ENCODE measurements at places on chromosomes 5 and 9.

DNA sequence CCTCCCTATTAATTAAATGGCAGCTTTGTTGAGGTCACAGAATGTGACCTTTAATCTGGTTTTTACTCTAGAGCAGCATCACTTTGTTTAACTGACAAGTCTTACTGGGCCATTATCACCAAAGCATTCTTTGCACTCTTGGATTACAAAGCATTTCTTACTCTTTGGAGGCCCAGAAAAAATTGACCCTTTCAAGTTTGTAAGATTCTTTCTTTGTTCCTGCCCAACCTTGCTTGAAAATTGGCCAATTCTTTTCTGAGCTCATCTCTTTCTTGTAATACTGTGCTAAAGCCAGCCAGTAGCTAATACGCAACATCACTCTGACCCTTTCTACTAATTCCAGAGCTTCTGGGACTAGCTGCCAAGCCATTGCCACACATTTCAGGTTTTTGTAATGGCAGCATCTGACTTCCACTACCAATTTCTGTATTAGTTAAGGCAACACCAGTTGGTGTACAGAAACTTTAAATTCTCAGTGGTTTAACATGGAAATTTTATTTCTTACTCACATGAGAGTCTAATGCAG is 131.6 kb downstream of the PRDM6 start:
- no peak for DNase-seq

- peak; percentile 46 for DNase-seq
Measured at GRCh38 chr5:133531178-133531577, 81.2 kb downstream of the FSTL4 start.

DNA sequence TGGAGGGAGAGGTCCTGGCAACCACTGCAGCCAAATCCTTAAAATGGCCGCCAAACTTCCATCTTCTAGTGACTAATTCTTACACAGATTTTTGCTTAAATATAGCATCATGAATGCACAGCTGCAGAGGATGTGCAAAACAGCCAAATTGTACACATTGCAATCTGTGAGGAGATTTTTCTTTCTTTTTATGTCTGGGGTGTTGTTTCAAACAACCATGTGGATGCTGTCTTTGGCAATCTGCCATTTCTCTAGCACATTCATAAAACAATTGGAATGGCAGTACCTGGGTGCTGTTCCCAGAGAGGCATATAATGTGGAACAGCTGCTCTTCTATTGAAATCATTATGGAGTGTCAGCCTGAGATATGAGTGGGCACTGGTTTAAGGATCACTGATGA is 1082.9 kb upstream of the SEMA6A start:
- DNase-seq: no peak

DNA sequence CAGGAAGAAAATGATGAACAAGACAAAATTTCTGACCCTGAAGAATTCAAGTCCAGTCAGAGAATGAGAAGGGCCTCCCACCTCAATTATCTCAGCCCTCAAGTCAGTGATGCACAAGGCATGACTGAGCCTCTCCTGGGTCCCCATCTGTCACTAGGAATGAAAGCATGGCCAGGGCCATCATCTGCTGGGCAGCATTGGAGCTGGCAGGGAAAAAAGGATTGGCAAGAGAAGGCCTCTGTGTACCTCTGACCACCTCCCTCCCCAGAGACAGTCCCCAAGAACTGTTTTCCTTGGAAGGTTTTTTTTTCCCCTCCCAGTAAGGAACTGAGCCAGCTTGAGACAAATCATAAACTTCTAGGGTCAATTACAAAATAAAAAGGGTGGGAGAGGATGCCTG is 76.7 kb downstream of the KLHL3 start:
- no peak for DNase-seq

DNA sequence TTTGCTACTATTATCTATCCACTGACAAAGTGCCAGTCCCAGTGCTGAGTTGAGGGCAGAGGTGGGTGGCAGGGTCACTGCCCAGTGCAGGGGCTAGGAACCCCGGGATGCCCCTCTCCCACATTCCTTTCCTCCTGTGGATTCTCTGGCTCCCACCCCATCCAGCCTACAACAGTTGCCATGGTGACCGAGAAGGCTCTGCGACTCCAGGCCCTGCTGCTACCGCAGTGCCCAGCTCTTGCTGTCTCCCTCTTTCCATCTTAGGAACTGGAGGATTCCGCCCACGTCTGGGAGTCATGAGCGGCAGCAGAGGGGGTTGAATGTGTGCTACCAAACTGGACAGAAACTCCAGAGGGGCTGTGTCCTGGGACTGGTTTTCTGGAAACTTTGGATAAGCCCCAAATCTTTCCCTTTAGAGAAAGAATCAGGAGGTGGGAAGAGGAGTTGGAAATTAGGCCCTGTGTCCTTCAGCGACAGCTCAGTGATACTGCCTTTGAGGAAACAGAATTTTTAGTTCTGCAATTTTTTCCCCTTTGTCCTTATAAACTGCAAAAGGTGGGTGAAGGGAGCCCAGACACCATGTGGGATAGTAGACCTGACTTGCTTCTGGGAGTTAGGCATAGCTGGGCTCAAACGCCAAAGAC is 20.7 kb upstream of the C5orf47 start:
- no peak for DNase-seq

GRCh38 chr9:108333530-108333983 is 522.2 kb downstream of the ACTL7B start:
- DNase-seq: no peak

DNA sequence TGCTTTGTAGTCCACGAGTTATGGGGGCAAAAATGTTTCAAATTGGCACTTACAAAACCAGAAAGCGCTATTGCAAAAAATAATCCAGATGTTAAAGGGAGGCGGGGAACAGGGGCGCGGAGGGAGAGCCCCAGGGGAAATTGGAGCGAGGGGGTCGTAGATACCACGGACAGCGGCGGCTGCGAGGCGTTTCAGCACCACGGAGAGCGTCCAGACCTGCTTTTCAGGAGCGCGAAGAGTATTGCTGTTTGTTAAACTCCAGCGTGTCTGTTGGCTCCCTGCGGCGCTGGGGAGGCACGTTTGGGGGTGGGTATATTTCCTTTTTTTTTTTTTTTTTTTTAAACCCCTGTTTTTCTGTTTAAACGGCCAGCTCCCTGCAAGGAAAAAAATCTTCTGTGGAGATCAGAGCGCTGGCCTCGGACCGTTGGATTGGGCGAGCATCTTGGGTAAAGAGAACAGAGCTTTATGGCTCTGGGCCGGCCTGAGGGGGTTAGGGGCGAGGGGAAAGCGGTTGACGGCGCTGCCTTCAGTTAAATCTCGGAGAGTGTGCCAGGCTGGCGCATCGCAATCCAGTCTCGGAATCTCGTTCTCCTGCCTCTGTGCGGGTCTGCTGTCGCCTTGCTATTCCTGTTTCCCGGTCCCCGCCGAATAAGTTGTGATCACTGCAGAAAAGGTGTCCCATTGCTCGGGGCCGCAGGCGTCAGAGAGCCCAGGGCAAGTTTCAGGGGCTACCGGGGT is at the start of gene GLRA1:
Gene GLRA1, minus strand, starts transcription at position 288 of the 738 bp plus-strand sequence. CDS start 302 bp downstream, outside the sequence.
- DNase-seq: peak; percentile 15

DNA sequence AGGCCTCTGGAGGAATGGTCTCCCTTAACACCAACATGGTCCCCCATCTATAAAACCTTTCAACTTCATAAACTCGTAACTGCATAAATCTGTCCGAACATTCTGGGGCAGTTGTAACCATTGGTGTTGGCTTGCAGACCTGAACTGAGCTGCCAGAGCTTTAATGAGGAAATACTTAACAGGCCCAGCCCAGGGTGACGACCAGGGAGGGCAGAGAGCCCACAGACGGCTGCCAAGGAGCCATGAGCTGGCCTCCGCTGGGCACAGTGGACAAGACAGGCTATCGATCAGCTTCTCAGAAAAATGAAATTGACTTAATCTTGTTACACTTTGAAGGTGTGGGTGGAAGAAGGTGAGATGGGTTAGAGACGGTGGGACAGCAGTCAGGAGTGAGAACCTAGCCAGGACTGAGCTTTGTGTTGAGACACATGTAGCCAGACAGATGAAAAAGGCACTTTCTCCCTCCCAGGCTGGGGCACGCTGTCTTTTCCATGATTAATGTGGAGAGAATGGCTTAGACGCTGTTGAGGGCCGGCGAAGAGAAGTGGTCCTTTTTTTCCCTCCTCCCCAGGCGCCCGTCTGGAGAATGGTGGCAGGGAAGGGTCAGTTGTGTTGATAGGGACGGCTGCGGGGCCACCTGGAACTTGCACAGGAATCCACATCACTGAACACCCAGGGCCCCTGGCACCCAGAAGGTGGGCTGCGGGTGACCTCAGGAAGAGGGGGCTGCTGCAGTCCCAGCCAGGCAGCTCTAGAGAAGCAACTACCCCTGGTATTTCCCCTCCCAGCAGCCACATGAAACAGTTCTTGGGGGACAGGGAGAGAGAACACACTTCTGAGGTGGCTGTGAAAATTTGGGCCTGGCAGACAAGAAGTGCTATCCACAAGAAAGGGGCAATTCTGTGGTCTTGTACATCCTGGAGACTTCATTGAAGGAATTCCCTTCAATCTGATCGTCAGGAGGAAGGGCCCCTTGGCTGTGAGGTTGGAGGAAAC is 27.3 kb upstream of the TCOF1 start:
- no peak for DNase-seq

- DNase-seq: no peak
Measured at GRCh38 chr9:27503623-27504022, 20.5 kb upstream of the IFNK start.

GRCh38 chr5:31469886-31470285 is 62.0 kb downstream of the DROSHA start:
- DNase-seq: no peak

DNA sequence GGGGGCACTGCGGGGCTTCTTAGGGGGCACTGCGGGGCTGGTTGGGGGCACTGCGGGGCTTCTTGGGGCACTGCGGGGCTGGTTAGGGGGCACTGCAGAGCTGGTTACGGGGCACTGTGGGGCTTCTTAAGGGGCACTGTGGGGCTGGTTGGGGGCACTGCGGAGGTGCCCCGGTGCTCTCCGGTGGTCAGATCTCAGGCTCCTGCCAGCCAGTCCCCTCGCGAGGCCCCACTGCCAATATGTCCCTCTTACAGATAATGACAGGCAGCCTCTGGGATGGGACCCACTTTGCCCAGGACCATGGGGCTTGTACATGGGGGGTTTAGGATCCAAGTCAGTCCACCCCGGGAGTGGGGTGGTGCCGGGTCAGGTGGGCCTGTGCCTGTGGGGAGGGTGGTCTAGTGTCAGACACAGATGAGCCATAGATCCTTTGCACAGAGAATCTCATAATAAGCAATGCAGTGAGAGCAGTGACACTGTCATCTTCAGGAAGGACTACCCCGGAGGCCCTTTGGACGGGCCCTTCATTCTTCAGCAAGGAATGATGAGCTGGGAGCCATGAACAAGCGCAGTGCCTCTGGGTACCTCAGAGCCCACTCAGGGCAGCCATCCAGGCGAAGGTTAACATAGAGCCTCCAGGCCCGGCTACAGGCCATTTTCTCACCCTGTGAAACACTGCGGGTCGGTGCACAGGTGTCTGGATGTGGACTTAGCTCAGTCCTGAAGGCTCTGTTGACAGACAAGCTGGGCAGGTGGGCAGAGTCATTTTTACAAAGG is 38.2 kb downstream of the COL5A1 start:
- no peak for DNase-seq

- DNase-seq: no peak
Measured at GRCh38 chr9:101094686-101095085, 66.2 kb downstream of the PLPPR1 start.

DNA sequence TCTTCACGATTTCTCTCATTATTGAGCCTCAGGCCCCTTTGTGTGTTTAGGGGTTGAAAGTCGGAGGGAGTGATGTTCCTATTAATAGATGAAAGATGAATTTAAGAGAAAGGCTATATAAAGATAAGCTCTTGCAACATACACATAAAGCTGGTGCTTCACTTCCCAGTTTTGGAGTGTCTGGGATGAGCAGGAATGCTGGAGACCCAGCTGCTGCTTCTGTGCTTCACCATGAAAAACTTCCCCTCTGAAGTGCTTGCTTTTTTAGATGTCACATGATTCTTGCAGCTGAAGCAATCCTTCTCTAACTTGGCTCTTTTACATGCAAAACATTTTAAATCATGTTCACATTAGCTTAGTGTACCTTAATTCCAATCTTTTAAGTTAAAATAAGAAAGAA is 19.7 kb upstream of the SNCAIP start:
- no peak for DNase-seq

DNA sequence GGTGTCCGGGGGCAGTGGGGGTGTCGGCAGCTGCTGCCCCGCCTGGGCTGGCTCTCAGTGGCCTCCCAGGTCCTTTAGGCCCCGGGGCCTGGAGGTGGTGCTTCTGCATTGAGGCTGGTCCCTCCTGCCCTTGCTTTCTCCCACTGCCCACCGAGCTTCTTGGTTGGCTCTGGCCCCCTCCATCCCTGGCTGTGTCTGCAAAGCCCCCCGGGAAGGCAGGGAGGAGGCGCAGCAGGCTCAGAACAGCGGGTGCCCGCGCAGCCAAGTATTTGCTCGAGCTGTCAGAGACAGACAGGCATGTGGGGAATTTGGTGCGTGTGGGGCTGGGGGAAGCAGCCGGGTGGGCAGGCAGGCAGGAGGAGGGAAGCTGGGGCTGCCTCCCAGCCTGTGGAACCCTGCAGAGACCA is 11.5 kb downstream of the CXXC5 start:
- DNase-seq: no peak

DNA sequence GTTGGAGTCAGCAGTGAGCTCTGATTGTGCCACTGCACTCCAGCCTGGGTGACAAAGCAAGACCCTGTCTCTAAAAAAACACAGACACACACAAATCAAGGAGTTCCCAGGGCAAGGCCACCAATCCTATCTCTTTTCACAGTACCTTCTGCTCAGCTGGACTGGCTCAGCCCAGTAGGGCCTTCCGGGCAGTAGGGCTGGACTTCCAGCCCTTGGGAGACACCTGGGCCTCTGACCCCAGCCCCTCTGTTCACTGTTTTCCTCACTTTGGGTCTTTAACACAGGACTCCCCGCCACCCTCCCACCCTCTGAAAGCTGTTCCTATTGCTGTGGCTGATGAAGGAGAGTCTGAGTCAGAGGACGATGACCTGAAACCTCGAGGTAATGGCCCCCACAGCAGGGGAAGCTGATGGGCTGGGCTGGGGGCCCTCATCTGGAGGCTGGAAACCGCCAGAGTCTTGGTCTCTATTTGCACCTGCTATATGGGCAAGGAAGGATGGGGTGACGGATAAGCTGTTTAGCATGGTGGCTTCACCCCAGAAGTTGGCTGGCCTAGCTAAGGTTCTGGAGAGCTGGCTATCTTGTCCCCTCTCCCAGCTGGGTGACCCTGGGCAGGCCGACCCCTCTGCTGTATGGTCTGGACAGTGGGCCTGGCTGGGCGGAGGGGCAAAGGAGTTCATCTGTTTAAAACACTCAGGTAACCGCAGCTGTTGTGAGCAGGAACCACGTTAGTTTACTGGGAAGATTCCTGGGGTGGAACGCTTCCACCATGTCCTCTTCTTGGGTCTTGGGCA is 25.6 kb downstream of the USP20 start:
- no peak for DNase-seq

Data from stimulated activated effector memory CD8-positive, alpha-beta T cell treated with anti-CD3 and anti-CD28 coated beads, Interleukin-12 subunit alpha, Interleukin-12 subunit beta, amount 100 ng/mL, for 72 hours (primary cell).